Renal cortical epithelial cell (primary cell): ENCODE measurements at places on chromosomes 12 and 14.

- no peak for DNase-seq
Observed at GRCh38 chr12:5723711-5724252, 221.3 kb downstream of the ANO2 start.

GRCh38 chr12:29983851-29984250 is 200.1 kb upstream of the TMTC1 start:
- no peak for DNase-seq

DNA sequence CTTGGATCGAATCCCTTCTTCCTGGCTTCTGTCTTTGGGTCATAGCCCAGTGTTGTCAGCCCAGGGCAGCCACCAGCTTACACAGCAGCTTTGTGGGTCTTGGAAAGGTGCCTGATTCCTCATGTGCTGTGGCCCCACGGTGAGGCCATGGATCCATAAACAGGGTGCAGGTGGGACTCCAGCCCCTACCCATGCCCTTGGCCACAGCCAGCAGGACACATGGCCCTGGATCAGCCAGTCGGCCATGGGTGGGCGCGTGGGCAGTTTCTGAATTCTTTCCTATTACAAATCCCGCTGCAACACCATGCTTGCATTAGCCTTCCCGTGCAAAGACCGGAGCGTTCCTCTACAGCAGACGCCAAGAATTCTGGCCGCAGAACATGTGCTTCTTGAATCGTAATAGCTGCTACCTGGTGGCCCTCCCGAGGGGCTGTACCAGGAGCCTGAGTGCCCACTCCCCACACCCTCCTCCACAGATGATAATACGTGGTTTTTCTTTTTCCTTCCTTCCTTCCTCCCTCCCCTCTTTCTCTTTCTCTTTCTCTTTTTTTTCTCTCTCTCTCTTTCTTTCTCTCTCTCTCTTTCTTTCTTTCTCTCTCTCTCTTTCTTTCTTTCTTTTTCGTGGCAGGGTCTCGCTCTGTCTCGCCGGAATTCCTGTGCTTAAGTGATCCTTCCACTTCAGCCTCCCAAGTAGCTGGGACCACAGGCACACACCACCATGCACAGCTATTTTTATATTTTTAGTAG is 2.9 kb upstream of the MMP17 start:
- no peak for DNase-seq

- no peak for DNase-seq
Observed at GRCh38 chr14:103273145-103273744, 60.8 kb upstream of the EIF5 start.

- DNase-seq, result peak; percentile 9
Observed at GRCh38 chr12:80325167-80325959, 118.7 kb upstream of the PTPRQ start.

GRCh38 chr14:79544698-79545070 is 666.6 kb downstream of the DIO2 start:
- no peak for DNase-seq

DNA sequence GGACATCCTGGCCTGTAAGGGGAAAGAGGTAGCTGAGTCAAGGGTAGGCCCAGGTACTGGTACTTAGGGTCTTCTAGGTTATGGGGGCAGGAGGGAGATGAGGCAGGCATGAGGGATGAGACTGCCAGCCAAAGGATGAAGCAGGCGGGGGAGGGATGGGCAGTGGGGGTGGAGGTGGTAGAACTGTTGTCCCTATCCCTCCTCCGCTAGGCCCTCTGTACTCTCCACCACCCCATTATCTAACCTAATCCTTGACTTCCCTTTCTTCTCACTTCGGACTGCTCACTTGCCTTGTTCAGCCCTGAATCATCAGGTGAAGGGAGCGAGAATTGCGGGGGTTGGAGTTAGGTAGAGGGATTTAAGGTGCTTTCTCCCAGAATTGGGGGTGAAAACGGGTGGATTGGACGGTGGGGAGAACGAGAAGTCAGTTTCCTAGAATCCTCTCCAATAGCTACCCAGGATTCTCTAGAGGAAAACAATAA is 562 bp downstream of the PAN2 start:
- DNase-seq, result peak; percentile 60

- no peak for DNase-seq
Observed at GRCh38 chr12:109611223-109611622, 37.6 kb downstream of the MVK start.

- no peak for DNase-seq
Observed at GRCh38 chr14:64951724-64952123, 9.2 kb upstream of the GPX2 start.

- no peak for DNase-seq
Observed at GRCh38 chr12:55915482-55915859, 12.2 kb downstream of the PYM1 start.

DNA sequence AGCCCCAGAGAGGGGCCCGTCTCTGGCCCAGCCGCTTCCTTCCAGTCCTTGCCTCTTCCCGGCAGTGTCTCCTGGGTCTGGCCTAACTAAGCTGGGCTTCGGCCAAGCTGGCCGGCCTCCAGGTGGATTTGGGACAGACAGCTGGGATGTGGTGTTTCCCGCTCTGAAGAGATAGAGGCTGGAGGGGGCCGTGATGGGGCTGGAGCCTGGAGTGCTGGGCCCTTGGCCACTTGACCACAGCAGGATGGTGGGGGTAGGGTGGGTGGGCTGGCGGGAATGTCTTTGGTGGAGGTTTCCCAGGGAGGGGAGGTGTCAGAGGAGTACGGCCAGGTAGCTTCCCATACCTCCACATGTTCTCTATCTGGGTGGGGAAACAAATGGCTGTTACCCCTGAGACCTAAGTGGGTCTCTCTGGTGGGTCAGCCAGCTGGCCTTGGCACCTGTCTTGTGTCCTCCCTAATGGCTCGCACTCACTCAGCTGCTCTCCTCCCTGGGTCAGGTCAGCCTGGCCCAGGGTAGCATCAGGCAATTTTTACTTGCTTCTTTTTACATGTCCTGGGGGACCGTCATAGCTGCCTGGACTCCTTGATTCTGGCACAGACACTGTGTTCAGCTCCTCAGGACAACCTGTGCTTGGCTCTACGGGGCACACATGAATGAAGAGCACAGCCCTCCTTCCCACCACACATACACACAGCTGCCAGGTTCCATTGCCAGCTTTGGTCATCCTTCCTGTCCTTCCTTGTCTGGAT is 19.8 kb upstream of the PGF start:
- DNase-seq, result no peak

DNA sequence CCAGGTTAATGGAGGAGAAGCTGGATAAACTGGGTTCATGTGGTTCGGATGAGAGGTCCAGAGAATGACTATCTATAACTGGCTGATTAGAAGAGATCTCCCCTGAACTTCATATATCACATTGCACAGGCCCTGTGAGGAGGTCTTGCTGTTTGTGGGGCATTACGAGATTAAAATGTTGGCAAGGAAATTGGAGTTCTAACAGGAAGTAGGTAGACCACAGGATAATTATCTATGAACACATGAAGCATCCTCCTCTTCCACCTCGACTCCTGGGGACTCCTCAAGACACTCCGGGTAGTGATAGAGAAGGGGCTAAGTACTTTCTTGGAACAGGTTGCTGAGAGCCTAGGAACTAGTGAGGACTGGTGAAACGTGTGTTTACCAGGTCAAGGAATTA is 418.8 kb downstream of the KCNH5 start:
- DNase-seq, result no peak

GRCh38 chr14:103064978-103065377 is 7.6 kb upstream of the CDC42BPB start:
- peak; percentile 38 for DNase-seq

GRCh38 chr12:54040148-54040494 is 7.3 kb downstream of the HOXC5 start:
- peak; percentile 37 for DNase-seq
